Trophoblast cell (in vitro differentiated cells and primary cell): ENCODE measurements at places on chromosomes 4 and X.

GRCh38 chr4:37604461-37604860 is 81.7 kb downstream of the RELL1 start:
- DNase-seq = peak; percentile 79

DNA sequence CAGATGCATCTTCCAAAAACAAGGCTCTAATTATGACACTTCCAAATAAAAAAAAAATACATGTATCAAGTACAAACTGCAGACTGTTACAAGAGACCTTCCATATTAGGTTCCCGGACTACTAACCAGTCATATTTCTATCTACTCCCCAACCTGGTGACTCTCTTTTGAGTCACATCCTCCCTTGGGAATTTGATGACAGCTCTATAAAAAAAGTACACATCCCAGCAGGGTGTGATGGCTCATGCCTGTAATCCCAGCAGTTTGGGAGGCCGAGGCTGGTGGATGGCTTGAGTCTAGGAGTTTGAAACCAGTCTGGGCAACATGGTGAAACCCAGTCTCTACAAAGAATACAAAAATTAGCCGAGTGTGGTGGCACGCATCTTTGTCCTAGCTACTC is 14.9 kb downstream of the RPGR start:
- DNase-seq = no peak

DNA sequence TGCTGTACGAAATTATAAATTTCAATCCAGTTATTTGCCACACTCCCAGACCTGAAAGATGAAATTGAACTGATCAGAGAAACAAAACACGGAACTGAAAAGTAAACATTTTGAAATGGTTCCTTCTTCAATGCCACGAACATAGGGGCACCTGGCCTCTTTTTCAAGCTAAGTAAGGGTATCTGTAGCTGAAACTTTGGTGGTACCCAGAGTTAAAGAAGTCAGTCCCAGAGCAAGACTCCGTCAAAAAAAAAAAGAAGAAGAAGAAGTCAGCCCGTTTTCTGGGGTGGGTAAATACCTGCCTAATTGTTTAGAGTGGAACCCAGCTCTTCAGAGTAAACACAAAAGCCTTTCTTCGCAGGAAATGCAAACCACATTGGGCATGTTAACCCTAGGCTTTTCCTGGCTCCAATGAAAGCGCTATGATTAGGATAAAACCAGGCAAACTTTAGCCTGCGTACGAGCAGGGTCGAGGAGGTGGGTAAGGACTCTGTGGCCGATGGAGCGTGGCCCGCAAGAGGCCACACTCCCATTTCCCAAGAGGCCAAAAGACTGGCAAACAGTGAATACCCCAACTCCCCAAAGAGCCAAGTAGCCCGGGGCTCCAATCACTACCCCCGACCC is 1.3 kb downstream of the ANTXR2 start:
- DNase-seq = peak; percentile 43

DNA sequence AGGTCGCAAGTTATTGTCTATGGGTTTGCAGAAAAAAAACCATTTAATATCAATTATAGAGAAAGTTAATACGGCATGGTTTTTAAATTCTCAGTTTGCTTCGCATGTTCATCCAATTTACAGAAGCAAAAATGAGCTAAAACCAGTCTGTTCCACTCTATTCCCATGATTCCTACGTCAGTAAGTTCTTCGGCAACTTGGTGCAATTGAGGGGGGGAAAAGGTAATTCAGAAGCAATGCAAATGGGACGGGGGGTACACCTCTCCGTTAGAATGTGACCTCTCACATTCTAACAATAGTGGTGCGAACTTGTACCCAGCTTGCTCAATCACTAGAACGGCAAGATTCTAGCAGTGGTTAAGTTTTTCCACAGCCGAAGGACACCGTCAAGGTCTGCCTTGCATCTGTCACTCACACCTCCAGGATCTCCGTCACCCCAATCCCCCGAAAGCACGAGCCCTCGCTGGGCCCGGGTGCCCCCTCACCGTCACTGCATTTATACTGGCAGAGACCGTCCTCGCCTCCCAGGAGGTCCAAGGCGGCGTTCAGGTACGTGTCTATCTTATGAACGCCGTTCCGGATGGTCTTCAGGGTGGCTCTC is 653 bp downstream of the PLA2G12A start:
- peak; percentile 9 for DNase-seq

DNA sequence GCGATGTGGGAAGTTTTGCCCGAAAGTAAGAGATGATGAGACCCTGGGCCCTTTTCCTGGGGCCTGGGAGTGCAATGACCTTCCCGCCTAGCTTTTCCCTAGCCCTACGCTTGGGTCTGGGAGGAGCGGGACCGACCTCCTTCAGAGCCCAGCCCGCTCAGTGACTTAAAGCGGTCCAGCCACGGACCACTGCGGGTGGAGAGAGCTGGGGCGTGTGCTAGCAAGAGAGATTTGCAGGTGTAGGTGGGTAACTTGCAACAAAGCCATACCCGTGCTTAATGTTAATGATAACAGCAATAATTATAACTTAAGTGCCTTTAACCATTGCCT is 503 bp upstream of the PDE5A start:
- DNase-seq = no peak

DNA sequence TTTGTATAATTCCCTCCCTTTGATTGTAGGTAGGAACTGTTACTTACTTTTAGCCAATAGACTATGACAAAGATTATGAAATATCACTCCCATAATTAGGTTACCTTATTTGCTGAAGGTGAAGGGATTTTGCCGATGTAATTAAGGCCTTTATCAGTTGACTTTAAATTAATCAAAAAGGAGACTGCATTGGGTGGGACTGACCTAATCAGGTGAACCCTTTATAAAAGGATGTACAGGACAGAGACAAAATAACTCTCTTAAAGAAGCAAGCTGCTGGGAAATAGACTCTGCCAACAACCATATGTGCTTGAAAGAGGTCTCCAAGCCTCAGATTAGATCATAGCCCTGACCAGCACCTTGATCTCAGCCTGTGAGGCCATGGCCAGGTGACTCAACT is 167.6 kb downstream of the SOX3 start:
- DNase-seq = no peak

GRCh38 chrX:131063613-131064012 is 5.5 kb downstream of the ARHGAP36 start:
- DNase-seq = no peak

DNA sequence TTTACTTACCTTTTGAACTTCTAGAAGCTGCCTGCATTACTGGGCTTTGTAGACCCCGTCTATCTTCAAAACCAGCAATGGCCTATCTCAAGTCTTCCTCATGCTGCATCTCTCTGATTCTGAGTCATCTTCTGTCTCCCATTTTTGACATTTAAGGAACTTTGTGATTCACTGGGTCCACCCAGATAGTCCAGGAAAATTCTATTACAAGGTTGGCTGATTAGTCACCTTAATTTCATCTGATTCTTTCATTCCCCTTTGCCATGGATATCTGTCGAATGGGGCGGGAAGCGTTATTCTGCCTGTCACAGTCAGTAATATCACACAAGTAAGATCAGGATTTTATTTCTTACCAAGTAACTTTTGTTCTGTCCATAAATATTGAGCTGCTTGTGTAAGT is 618.0 kb downstream of the CCSER1 start:
- DNase-seq = peak; percentile 16

- no peak for DNase-seq
These were observed 25.4 kb upstream of the TBC1D1 start for GRCh38 chr4:37865450-37865849.

DNA sequence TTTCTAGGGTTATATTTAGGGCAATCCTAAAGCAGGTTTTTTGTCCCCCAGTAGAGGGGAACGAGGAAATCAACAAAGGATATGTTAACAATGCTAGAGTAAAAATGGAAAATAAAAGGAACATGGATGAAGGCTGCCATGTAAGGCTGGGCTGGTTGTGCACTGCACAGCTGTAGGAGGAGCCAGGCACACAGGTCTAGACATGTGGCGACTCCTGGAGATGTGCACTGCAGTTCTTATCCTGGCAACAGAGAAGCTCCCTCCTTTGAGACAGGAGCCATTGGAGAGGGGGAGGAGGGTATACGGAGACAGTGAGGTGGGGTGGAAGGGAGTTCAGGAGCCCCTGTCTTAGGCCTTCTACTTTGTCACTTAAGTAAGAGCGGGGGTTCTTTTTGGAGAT is 65.9 kb downstream of the NAT8L start:
- DNase-seq = no peak

- no peak for DNase-seq
These were observed 192.5 kb downstream of the TECRL start for GRCh38 chr4:64216741-64217140.
